ENCODE measurements at places on chromosomes 16 and 17.

GRCh38 chr17:64102627-64103390, 27.1 kb downstream of the ERN1 start:
- no peak for DNase-seq

GRCh38 chr16:21184834-21185233, 26.4 kb downstream of the LDAF1 start:
- no peak for DNase-seq

GRCh38 chr16:62018301-62019060, 17.8 kb downstream of the CDH8 start:
- DNase-seq, result no peak

- no peak for DNase-seq
Measured at GRCh38 chr16:27324851-27325301, 11.1 kb downstream of the IL4R start.

DNA sequence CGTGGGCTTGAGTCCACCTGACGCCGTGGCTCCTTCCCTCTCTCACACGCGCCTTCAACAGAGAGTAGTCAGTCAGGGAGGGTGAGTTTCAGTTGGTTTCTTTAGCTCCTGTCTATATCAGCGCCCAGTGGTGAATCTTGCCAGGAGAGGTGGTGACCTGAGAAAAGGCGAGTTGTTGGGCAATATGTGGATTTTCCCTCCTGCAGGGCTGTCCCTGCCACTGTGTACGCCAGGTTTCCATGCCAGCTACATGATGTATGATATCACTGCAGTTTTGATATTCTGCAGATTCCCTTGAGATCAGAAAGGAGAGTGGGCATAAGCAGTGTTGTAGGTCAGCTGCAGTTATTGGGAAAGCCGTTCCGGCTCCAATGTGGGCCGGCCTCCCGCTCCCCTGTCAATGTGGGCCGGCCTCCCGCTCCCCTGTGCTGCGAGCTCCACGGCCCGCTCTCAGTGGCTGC, 31.4 kb downstream of the BANP start:
- DNase-seq, result no peak

- no peak for DNase-seq
Measured at GRCh38 chr17:76697702-76698465, 12.9 kb downstream of the MXRA7 start.

DNA sequence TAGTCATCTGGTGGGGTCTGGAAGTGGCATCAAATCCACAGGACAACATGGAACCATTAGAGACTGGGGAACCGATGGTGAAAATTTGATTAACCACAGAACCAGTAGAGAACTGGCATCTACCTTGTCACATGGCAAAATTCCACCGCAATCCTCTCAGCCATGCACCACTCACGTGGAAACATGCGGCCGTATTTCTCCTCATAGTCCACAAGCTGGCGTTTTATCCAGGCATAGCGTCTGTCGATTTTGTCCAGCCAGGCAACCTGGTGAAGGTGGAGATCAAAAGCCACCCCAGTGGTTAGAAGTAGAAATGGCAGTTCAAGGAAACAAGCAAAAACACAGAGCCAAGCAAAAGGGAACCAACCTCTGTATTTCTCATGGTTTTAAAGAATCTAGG, 87.6 kb downstream of the VPS53 start:
- no peak for DNase-seq

All from stimulated activated CD8-positive, alpha-beta memory T cell treated with anti-CD3 and anti-CD28 coated beads, Interleukin-15, amount 100 ng/mL, for 48 hours (primary cell).